ENCODE measurements at places on chromosomes 16 and 17.

DNA sequence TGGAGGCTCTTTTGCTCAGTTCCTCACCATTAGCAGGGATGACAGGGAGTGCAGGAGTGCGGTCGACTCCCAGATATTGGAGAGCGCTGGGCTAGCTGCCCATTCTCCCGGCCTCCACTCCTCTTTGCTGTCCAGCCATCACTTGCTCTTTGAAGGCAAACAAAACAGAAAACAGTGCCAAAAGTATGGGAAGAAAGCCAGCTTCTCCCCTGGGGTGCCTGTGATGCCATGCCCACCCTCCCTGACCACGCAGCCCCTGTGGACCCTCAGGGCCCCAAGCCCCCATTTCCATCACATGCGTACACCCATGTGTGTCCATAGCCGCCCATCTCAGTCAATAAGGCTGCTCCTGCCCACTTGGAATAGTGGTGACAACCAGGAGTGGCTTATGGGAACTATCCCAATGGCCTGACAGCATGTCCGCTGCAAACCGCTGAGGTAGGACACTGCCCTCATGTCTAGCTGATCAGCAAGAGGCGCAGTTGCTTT lies 30.0 kb downstream of the MAPT start:
- H3K27ac ChIP-seq, result no peak overlapping the region
- peaks cover 24% of the 10 kb centered on the region for H3K27me3 ChIP-seq
- no peak for DNase-seq
- H3K4me3 ChIP-seq, result no peak overlapping the region

DNA sequence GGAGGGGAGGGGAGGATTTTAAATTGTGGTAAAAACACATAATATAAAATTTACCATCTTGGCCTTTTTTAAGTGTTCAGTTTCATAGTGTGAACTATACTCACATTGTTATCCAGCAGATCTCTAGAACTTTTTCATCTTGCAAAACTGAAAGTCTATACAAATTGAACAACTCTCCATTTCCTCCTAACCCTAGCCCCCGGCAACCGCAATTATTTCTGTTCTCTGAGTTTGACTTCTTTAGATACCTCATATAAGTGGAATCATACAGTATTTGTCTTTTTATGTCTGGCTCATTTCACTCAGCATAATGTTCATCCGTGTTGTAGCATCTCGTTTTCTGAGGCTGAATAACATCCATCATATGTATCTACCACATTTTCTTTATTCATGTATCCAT lies 30.0 kb upstream of the MRTFB start:
- H3K27me3 ChIP-seq, result peaks cover 19% of the 10 kb centered on the region
- H3K4me1 ChIP-seq, result peaks cover 2% of the 10 kb centered on the region
- no peak overlapping the region for H3K27ac ChIP-seq
- no peak overlapping the region for H3K4me3 ChIP-seq
- peaks cover 5% of the 10 kb centered on the region for H3K36me3 ChIP-seq
- DNase-seq, result no peak

GRCh38 chr16:79019431-79019830 lies 581.1 kb downstream of the MAF start:
- no peak for DNase-seq
- H3K27me3 ChIP-seq, result no peaks in the 10 kb centered on the region
- H3K4me1 ChIP-seq, result peaks cover 5% of the 10 kb centered on the region
- H3K4me3 ChIP-seq, result no peak overlapping the region

DNA sequence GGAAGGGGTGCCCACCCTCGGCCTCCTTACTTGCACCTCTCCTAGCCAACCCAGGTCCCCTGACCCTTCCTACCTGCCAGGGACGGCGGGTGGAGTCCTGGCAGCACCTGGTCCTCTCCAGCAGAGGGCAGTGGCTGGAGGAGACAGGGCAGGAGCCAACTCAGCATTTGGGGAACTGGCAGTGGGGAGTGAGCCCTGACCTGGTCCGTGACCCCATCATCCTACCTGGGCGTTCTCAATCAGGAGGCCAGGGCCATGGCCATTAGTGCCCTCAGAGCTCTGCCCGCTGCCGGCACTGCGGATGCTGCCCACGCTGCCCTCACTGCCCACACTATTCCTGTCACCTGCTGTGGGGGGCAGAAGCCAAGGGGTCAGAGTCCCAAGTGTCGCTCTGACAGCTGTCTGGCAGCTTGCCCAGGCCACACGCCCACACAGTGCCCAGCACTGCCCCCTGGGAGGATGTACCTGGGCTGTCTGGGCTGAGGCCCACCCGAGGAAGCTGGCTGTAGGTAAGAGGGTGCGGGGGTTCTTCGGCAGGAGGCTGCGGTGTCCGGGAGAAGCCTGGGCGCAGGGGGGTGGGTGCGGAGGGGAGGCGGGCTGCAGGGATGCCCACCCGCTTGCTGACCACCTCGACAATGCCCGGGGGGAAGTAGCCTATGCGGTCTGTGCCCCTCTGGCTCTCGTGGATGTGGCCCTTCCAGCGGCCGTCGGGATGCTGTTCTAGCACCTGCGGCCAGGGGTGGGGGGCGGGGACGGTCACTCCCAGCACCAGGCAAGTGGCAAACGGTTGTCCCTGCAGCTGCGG lies 10.8 kb downstream of the CASKIN2 start:
- no peaks in the 10 kb centered on the region for H3K36me3 ChIP-seq
- H3K27ac ChIP-seq, result no peak overlapping the region
- no peaks in the 10 kb centered on the region for H3K27me3 ChIP-seq
- H3K4me1 ChIP-seq, result no peaks in the 10 kb centered on the region
- DNase-seq, result no peak

DNA sequence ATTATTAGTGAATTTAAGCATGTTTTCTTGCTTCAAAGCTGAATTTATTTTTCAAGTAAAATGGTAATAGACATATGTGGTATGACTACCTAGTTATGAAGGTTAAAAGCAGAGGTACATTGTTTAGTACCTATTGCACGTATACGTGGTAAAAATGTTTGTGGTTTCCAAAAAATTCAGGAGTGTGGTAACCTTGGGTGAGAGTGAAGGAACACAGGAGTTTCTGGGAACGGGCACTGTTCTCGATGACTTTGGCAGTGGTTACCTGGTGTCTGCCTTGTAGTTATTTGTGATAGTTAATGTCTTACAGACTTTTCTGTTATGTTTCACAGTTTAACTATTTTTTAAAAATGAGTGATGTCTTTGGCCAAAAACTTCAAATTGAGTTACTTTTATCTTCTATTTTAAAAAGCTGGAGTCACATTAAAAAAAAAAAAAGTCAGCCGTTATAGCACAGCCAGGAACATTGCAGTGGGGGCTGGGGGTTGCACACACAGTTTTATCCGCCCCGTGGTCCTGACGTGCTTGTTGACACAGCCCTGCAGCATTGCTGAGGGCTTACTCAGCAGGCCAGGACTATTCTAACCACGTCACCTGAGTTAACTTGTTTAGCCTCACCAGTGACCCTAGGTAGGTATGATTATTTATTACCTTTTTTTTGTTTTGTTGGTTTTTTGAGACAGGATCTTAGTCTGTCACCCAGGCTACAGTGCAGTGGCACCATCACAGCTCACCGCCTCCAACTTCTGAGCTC lies 10.9 kb downstream of the JPT2 start:
- H3K4me3 ChIP-seq, result no peak overlapping the region
- H3K27me3 ChIP-seq, result no peaks in the 10 kb centered on the region
- no peak overlapping the region for H3K27ac ChIP-seq
- no peak for DNase-seq

DNA sequence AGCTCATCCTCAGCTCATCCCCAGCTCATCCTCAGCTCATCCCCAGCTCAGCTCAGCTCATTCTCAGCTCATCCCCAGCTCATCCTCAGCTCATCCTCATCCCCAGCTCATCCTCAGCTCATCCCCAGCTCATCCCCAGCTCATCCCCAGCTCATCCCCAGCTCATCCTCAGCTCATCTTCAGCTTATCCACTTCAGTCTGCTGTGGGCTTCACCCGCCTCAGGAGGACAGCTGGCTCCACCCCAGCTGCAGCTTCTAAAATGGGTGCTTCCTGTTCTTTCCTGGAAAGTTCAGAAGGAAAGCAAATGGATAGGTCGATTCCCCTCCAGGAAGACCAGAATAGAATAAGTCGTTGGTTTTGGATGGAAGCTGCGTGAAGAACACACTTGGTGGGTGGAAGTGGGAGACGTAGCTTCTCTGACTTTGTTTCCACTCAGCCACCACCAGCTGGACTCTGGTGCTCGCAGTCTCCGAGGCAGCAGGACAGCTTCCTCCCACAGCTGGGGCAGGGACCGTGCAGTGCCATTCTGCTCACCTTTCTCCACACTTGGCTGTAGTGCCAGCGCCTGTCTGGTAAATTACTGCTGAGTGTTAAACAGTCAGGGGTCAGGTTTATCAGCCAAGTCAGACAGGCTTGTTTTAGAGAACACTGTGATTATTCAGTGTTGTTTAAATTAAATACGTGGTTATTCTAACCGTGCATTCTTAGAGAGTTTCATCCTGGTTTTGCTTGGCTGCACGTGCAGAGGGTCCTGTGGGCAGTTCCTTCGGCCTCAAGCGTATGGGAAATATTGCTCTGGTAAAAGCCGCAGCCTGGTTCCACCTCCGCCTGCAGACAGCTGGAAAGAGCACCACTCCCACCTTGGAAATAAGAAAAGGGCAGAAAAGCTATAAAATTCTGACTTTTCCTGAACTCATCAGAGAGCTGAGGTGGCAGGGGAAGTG lies 61.0 kb upstream of the CHMP6 start:
- H3K27me3 ChIP-seq, result no peaks in the 10 kb centered on the region
- no peak for DNase-seq
- H3K27ac ChIP-seq, result no peak overlapping the region
- peaks cover 10% of the 10 kb centered on the region for H3K4me1 ChIP-seq

GRCh38 chr16:68287276-68288251 lies 23.2 kb downstream of the SLC7A6OS start:
- peaks cover 81% of the 10 kb centered on the region for H3K4me1 ChIP-seq
- no peaks in the 10 kb centered on the region for H3K27me3 ChIP-seq
- peak overlapping the region; percentile 94 for H3K4me3 ChIP-seq
- peaks cover 19% of the 10 kb centered on the region for H3K36me3 ChIP-seq
- peak overlapping the region; percentile 93 for H3K27ac ChIP-seq

- peaks cover 11% of the 10 kb centered on the region for H3K4me1 ChIP-seq
- no peaks in the 10 kb centered on the region for H3K36me3 ChIP-seq
- no peaks in the 10 kb centered on the region for H3K27me3 ChIP-seq
- DNase-seq, result peak; percentile 61
Measured at GRCh38 chr17:1179818-1180742, at the start of gene ABR. TSS of gene ABR (minus strand) at chr17:1179981. CDS start at chr17:1179727, 254 bp downstream.

DNA sequence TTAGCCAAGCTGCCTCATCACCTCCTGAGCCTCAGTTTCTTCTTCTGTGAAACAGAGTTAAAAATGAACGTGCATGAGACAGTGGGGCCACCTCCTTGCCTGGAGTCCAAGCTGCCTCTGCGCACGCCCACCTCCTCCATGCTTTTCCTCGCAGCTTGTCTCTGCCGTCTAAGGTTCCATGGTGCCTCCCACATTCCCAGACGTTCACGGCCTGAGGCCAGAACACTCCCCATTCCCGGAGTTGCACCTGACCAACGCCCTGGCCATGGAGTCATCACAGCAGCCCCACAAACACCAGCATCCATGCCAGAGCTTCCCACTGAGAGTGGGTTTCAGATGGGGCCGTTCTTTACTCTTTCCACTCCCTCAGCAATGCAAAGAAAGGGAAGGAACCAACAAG lies 183.0 kb upstream of the FOXF1 start:
- no peak overlapping the region for H3K4me3 ChIP-seq
- H3K4me1 ChIP-seq, result no peaks in the 10 kb centered on the region
- no peak for DNase-seq
- no peak overlapping the region for H3K27ac ChIP-seq

GRCh38 chr17:66073384-66073783 lies 118.5 kb downstream of the CEP112 start:
- H3K27ac ChIP-seq, result no peak overlapping the region
- H3K27me3 ChIP-seq, result no peaks in the 10 kb centered on the region
- H3K4me3 ChIP-seq, result no peak overlapping the region
- H3K36me3 ChIP-seq, result peaks cover 2% of the 10 kb centered on the region
- no peak for DNase-seq

DNA sequence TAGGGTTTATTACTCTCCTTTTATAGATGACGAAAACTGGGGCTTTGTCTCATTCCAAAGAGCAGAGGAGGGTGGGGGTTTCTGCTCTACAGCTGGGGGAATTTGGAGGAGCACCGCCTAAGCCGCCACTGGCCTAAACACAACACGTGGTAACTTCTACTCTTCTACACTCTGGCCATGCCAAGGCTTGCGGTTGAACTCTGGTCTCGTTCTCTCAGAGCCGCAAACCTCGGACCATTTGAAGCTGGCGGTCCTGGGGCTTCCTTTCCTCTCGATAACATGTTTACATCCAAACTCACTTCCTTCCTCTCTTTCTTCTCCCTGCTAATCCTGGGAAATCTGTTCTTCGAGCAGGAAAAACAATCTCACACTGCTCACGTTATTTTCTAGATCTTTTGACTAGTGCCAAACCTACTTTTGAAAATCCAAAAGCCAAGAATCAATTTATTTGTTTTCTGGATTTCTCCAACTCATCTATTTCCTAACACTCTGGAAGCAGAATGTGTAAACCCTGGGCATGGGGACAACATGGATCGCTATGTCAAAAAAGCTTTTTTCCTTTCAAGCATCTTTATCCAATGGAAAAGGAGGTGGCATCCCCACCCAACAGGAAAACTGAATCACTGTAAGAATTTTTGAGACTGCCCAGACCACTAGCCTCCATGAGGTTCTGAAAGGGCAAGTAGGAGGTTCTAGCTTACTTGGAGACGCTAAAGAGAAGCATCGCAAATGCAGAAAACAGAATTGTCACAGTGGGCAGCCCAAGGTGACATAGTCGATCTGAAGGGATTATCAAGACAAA lies 13.6 kb upstream of the EEF2K start:
- peaks cover 4% of the 10 kb centered on the region for H3K36me3 ChIP-seq
- H3K27ac ChIP-seq, result peak overlapping the region; percentile 97
- peak; percentile 74 for DNase-seq
- peaks cover 54% of the 10 kb centered on the region for H3K4me1 ChIP-seq
- no peaks in the 10 kb centered on the region for H3K27me3 ChIP-seq

DNA sequence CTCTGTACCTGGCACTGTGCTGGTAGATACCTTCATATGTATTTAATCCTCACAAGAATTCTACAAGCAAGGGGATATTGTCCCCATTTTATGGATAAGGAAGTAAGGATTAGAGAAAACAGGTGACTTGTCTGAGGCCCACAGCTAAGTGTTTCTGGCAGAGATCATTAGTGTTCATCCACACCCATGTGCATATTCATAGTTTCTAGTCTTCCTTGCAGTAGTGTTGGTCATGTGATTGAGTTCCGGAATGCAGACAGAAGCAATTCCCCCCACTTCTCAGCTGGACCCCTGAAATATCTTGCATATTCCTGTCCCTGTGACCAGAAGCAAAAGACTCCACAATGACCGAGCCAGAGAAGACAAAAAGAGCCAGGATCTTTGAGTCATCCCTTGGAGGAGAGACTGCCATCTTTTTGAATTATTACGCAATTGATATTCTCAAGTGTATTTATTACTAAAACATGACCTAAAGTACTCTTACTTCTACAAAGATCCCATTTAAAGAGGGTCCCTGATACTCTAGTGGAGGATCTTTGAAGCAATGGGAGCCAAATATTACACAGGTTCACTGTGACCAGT lies 43.4 kb downstream of the SOX9 start:
- no peak for DNase-seq
- no peak overlapping the region for H3K4me3 ChIP-seq
- H3K4me1 ChIP-seq, result no peaks in the 10 kb centered on the region
- H3K36me3 ChIP-seq, result no peaks in the 10 kb centered on the region

- no peaks in the 10 kb centered on the region for H3K36me3 ChIP-seq
- no peak overlapping the region for H3K4me3 ChIP-seq
- peaks cover 14% of the 10 kb centered on the region for H3K4me1 ChIP-seq
Measured at GRCh38 chr16:57987441-57988177, 12.9 kb downstream of the ZNF319 start.

Data from T-helper 17 cell (primary cell).